Activated naive CD4-positive, alpha-beta T cell treated with anti-CD3 and anti-CD28 coated beads, Interleukin-2, amount 50 U/mL, for 16 hours (primary cell): ENCODE measurements at places on chromosomes 12 and 14.

DNA sequence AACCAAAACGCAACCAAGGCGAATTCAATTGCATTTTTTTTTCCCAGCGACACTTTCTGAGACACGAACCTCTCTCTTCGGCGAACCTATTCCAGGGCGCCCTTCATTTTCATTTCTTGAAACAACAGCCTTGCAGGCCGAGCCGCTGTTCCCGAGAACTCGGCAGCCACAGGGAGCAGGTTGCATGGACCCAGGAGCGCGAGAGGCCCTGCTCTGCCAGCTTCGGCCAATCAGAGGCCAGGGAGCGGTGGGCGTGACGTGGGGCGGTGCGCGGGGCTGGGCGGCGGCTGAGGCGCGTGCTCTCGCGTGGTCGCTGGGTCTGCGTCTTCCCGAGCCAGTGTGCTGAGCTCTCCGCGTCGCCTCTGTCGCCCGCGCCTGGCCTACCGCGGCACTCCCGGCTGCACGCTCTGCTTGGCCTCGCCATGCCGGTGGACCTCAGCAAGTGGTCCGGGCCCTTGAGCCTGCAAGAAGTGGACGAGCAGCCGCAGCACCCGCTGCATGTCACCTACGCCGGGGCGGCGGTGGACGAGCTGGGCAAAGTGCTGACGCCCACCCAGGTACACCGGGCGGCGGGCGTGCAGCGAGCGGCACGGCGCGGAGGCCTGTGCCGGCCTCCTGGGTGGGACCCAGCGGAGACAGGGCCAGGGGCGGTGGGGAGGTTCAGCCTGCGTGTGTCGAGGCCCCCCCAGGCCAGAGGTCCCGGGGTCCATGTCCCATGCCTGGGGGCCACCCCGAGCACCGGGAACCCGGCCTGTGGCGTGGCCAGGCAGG is at the start of gene PEBP1:
Gene PEBP1 (plus strand): TSS at position 337 of the 771 bp plus-strand sequence. CDS start 86 bp downstream, at position 423.
- peak; percentile 94 for DNase-seq

- no peak for DNase-seq
These were observed 4.2 kb downstream of the RFX4 start for GRCh38 chr12:106586803-106587684.

DNA sequence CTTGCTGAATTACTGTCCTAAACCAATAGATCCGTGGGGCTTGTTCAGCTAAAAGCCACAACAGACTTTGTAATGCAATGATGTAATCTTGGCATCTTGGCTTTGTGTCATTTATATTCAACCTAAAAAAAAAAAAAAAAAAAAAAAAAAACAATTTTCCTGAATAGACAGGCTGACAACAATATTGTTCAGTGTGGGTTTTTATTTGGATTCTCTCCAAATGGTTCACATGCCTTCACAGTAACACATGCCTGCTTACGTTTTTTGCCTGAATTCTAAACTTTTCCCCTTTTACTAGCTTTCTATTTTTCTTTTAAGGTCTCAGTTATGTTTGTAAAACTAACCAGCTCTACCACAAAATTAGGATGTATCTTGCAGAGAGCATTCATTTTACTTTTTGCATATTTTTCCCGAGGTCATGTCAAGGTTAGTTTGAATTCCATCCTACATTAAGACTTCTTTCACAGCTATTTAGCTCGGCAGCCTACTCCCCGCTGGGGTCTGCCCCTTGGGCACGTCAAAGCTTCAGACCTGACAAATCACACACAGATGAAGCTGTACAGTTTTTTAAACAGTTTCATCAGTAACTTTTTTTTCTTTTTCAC is 213.7 kb upstream of the NPAS3 start:
- no peak for DNase-seq

DNA sequence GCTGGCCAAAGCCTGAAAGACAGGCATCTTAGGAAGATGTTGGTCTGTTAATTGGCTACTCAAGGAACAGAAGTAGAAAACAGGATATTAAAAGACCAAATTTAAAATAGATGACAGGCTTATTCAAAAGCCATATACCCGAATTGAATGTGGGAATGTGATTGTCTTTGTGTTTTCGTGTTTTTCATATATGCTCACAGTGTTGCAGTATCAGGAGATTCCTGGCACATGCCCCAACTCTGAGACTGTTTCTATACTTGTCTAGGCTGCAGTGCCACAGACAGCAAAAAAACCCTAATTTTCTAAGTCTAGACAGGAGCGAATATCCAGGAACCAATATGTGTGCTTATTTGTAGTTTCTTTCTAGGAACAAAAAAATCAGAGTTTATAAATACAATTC is 57.4 kb upstream of the KRR1 start:
- no peak for DNase-seq

DNA sequence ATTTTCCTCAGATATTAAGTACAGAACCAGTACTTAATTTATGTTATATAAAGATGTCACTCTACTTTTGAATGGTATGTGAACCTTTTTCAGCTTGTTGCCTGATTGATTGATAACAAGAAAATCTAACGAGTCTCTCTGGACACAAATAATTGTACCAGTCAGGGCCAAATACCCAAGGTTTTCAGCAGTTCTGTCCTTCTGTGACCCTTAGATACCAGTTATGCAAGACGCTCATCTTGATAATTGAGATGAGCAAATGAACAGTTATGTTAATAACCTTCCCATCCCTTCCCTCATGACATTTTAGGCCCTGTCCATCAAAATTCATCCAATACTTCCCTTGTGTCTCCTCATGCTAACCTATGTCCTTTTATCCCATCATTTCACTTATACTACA is 185.9 kb upstream of the G2E3 start:
- no peak for DNase-seq

DNA sequence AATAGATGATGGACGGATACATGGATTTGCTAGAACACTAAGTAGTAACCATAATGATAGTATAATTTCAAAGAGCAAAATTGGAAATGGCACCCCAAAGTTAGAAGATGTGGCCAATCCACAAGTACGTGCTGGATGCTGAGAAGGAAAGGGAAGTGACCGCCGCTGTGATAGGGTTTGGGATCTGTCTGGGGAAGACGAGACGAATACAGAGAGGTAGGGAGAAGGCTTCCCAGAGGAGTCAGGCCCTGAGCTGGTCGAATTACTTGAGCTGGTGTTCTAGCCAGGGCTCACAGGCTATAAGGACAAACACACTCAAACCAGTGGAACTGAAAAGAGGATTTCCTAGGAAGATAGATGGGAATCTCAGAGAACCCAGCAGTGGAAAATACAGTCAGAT is 9.4 kb upstream of the ACVR1B start:
- no peak for DNase-seq

- DNase-seq, result no peak
These were observed 54.0 kb downstream of the NCOR2 start for GRCh38 chr12:124513297-124513867.

DNA sequence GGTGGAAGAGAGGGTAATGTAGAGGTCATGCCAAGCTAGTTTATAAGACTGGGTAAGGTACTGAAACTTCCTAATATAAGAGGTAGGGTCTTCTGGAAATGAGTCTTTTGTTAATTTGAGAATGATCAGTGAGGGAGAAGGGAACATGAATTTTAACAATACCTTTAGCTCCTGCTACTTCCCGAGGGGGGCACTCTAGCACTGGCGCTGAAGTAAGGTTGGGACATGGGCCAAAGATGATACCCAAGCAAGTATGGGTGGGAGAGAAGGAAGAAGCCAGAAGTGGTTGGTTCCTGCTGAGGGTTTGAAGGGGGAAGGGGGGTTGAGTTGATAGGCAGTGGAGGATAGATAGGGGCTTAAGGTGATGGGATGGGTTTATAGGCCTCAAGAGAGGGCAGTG is 32.3 kb upstream of the RNASE1 start:
- no peak for DNase-seq

- no peak for DNase-seq
These were observed 4.8 kb downstream of the TMEM229B start for GRCh38 chr14:67483579-67484285.

- DNase-seq, result no peak
These were observed 86.9 kb downstream of the AVPR1A start for GRCh38 chr12:63064080-63064479.

- no peak for DNase-seq
These were observed 1.5 kb upstream of the PPP1CC start for GRCh38 chr12:110744151-110744571.

DNA sequence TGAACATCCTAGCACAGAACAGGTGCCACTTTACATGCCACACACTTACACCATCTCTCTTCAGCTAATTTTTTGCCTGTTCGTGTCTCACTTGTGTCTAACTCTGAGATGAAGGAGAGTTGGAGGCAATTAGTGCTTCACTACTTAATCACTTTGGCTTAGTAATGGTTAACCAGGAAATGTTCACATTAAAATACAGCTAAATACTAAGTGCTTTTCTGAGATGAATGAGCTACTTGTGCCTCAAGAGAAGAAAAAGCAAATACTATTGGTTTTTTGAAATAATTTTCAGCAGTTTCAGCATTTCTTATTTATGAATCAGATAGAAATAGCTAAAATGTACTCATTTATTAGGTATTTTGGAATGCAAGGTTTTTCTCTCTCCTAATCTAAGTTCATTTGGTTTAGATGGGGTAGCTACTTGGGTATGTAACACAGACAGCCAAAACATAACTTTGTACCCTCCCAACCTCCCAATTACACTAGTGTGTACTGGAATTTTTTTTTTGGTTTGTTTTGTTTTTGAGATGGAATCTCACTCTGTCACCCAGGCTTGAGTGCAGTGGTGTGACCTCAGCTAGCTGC is 1474.1 kb upstream of the SEL1L start:
- no peak for DNase-seq

DNA sequence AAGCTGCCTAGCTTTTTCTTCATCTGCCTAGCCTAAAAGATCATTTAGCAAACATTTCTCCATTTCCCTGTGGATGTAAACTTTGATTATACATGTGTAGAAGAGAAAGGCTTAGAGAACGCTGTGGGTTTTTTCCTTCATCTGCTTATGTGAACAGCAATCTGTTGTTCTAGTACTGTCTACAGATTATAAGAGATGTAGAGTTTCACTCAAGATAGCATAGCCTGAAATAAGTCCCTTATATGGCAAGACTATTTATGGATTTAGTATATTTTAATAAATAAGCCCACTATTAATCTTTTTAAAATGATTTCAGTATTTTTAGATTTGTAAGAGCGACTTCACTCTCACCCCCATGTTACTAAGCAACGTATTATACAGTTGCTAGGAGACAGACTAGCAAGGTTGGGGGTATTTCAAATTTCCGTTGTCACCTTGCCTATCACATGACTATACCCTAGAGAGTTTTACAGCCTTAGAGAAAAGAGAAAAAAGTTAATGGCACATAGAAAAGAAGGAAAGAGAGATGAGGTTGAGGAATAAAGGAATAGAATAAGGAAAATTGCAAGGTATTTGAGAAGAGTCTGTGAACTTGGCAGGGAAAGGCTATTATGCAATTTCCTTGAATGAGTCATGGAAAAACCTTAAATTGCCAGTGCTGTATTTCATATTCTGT is 12.2 kb upstream of the TUBA1A start:
- no peak for DNase-seq

- no peak for DNase-seq
These were observed 5.5 kb downstream of the TMEM52B start for GRCh38 chr12:10184261-10184843.

DNA sequence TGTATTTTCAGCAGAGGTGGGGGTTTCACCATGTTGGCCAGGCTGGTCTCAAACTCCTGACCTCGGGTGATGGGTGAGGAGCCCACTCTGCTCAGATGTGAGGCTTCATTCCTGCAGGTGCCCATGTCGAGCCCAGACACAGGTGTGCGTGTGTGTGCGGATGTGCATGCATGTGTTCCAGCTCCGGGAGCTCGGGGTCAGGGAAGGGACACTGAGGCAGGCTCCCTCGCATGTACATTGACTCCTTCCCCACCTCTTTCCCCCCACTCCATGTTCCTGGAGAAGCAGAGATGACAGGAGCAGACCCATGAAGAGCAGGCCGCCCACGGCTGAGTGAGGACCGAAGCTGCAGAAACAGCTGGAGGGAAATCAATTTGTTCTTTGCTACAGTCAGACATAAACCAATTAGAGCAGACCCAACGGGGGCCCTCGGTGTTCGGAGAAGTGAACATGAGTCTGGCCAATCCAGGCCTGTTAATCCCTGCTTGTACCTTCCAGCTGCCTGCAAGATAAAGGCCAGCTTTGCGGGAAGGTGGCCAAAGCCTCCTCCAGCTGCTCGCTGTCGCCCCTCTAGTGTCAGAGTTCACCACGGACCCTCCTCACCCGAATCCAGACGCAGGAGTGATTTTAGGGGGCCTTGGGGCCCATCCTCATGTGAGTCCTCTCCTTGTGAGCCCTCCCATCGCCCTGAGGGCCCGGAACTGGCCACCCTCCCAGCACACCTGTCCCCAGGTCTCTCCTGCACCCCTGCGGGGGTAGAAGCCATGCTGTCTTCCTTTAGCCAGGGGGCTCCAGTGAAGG is 321.0 kb upstream of the RTL1 start:
- DNase-seq, result no peak

- no peak for DNase-seq
These were observed 17.2 kb upstream of the ARID4A start for GRCh38 chr14:58280954-58281787.

DNA sequence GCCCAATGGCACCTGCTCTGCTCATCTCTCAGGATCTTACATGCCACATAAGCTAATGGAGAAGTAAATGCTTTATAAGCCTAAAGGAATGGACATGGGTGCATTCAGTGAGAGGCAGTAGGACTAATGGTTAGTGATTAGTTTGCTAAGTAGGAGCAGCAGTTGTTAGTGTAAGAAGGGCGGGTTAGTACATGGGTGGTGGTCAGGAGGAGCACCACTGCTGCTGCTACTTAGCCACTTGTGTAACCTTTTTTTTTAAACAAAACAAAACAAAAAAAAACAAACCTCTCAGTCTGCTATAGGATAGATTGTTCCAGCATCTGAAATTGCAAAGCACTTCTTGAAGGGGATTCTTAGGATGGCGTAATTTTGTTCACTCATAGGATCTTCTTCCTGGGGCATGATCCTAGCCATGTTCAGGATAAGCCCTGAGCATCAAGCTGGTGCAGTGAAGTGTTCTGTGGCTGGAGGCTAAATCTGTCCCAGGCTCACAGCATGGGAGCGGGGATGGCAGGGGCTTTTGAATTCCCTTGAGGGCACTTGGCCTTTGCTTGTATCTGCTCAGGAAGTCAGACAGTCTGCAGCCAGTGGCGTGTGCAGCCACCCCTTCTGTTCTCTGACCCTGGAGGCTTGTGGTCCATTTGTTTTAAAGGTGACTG is 63.6 kb downstream of the CHST11 start:
- no peak for DNase-seq

GRCh38 chr12:14901228-14901562 is 15.5 kb upstream of the MGP start:
- DNase-seq, result no peak
